ENCODE measurements at places on chromosomes 7 and 10. TPM values are rescaled to one million over a fixed set of nuclear protein-coding genes. Genes with fewer than 3 reads are reported as not detected.

The C10orf95 gene
- total RNA-seq, result 2.1 TPM

The SORCS1 gene
- 2.7 TPM for total RNA-seq

The TYW1B gene
- 3.6 TPM for total RNA-seq

The LIPN gene
- total RNA-seq, result not detected

The CPXM2 gene
- total RNA-seq, result 11.6 TPM

The EGFR gene
- 66.8 TPM for total RNA-seq
